ENCODE measurements at places on chromosomes 16 and 17.

- no peak for DNase-seq
Observed at GRCh38 chr16:80231888-80232287, 308.9 kb upstream of the DYNLRB2 start.

GRCh38 chr16:86953631-86954391 is 363.4 kb downstream of the C16orf95 start:
- no peak for DNase-seq

DNA sequence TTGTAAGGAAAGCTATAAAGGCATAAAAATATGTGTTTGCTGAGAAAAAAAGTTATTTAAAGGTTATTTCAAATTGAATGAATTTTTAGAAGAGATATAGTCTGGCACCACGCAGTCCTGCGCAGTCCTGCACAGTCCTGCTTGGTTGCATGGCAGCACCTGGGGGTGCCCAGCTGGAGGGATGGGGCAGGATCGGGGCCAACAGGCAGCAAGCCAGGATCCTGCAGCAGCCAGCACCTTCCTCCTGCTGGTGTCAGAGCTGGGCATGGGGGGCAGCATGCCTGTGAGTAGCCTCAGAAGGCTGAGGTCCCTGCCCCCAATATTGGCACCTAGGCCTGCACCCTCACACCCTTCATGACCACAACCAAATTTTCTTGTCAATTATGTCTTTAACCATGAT is 46.0 kb downstream of the GLG1 start:
- no peak for DNase-seq

DNA sequence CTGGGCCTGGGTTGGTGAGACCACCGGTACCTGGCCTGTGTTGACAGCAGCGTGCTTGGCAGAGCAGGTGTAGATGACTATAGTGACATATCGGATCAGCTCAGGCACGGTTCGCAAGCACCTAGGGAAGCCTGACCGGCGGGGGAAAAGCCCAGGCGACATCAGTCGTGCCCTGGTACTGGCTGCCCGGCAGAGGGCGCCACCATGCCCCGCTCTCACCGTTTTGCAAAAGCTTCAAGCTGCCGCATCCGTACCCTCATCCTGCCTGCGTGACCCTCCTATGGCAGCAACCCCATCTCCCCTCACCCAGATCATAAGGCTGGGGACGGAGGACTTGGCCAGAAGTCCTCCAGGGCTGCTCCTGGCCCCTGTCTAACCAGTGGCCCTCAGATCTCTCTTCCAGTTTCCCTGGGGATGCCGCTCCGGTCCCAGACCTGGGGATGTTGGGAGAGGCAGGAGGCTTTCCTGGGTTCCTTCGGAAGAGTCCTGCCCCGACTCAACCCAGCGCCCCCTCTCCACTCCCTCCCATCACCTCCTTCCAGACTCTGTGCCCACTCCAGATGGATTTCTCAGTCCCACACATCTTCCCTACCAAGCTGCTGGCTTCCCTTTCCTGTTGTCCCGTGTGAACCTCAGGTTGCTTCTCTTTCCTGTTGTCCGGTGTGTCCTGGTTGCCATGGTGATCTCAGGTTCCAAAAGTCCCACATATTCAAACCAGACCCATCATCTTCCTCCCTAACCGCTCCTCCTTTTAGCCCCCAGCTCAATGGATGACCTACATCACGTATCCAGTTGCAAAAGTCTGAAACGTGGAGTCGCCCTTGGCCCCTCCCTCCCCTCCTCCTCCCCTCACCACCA is 13.7 kb downstream of the ALOX12B start:
- peak; percentile 35 for DNase-seq

GRCh38 chr17:33381201-33381600 is 88.1 kb upstream of the ASIC2 start:
- no peak for DNase-seq

DNA sequence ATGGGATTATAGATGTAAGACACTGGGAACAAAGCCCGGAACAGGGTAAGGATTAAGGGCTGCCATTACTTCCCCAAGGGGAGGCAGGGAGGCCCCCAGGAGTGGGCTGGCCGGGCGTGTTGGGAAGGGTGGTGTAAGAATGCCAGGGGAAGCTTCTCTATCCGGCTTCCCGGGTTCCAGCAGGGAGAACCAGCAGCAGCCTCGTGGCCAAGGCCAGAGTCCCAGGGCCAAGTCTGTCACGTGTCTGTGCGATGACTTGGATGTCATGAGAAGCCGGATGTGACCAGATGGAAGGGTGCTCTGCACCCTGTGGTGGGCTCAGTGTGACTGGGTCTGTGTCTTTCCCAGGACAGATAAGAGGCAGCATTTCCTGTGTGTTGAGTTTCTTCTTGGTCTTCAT is 52.1 kb downstream of the SCNN1B start:
- DNase-seq = no peak

- no peak for DNase-seq
Observed at GRCh38 chr16:17233318-17234002, 237.3 kb downstream of the XYLT1 start.

DNA sequence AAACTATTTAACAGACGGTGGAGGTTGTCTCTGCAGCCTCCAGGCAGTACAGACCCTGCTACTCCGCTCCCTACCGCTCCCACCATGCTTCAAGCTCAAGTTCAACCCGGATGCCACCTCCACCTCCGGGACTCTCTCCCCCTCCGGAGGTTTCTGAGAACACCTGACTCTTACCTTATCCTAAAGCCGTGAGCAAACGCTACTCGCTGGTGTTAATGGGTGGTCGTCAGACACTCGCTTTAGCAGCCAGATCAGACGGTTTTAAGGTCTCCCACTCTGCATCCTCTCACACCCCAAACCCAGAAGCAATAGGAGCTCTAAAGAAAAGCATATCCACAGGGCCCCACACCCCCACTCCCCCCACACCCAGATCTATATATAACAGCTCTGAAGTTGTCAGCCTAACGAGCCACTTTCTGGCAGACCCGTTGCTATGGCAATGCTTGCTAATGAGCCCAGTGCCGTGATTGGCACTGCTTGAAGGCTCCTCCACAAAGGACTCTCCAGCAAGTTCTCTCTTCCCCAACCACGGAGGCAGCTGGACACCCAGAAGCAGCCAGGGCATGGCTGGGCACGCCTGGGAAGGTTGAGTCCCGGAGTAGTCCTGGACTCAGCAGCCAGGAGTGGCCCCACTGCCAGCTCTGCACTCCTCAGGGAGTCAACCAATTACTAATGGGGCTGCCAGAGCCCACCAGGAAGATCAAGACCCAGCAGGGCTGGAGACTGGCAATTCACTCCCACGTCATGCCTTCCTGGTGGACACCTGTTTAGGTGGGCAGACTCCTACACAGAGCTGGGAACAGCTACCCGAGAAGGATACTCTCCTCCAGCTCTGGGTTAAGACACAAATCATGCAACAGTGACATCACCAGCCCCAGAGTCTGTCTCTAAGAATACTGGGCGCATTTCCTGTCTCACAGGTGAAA is 121.2 kb upstream of the RCVRN start:
- DNase-seq = peak; percentile 13

- no peak for DNase-seq
Observed at GRCh38 chr17:40836020-40836419, 13.6 kb upstream of the KRT10 start.

- no peak for DNase-seq
Observed at GRCh38 chr16:14321542-14321941, 250.4 kb downstream of the MRTFB start.

- DNase-seq = no peak
Observed at GRCh38 chr17:62627904-62628633, 599 bp downstream of the MRC2 start.

DNA sequence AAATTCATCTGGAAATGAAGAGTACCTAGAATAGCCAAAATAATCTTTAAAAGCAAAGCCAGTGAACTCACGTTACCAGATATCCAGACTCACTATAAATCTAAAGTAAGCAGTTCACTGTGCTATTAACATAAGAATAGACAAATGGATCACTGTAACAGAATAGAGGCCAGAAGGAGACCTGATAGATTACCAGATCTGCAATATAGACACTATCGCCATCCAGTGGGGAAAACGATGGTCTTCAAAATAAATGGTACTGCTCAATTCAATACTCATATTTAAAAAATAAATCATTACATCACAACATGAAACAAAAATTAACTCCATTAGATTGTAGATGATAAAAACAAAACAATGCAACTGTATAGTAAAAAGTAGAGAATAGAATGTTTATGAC is 158.6 kb upstream of the CDH8 start:
- no peak for DNase-seq

GRCh38 chr16:83968306-83968851 is 335 bp downstream of the NECAB2 start:
- DNase-seq = no peak

DNA sequence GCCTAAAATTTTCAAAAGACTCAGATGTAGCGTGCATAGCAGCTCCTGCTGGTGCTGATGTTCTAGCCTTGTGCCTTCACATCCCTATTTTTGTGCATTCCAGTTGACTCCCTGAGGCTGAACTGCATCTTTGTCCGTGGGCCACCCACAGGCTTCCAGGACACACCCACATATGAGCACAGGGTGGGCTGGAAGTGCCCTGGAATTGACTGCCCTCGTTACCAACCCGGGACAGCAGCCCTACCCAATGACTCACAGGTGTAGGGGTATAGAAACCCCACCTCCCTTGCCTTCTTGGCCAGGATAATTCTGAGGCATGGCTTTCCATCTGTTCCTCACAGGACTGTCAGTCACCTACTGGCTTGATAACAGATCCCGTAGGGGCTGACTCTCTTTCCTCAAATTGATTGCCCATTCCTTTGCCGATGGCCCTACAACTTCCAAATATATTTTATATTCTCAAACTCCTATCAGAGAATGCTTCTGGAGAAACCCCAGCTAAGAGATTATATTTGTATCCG is 65.9 kb upstream of the CDH13 start:
- no peak for DNase-seq

DNA sequence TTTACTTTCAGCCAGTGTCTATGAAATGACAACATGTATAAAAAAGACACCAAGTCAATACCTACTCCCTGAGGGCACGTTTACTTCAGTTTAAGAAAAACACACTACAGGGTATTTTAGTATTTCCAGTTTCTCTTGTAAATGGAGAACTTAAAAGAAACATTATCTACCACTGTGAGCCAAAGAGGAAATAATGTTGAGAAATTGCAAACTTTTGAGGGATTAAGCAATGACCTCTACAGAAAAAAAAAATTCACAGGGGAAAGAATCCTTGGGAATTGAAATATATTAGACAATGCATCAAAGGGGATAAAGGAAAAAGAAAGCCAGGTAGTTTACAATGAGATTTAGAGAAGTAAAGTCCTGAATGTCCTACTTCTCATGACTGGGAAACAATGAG is 126.0 kb downstream of the KCNJ2 start:
- no peak for DNase-seq

- DNase-seq = no peak
Observed at GRCh38 chr17:1464186-1464585, 8.2 kb upstream of the CRK start.

GRCh38 chr17:64080174-64080618 is 49.7 kb downstream of the ERN1 start:
- DNase-seq = no peak

DNA sequence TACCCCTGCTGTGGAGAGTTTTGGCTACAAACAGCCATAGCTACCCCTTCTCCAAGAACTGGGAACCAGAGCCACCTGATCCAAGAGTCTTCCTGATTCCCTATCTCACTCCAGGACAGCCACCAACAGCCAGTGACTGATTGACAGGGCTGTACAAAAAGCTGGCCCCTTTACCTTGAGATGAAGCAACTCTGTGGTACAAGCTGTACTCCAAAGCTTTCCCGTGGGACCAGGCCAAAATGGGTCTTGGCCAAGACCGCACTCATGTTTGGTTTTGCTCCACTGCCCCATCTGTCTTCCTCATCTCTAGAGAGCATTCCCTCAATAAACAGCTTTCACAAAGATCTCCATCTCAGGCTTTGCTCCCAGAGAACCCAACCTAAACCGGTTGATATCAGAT is 43.6 kb downstream of the RNF157 start:
- DNase-seq = no peak

DNA sequence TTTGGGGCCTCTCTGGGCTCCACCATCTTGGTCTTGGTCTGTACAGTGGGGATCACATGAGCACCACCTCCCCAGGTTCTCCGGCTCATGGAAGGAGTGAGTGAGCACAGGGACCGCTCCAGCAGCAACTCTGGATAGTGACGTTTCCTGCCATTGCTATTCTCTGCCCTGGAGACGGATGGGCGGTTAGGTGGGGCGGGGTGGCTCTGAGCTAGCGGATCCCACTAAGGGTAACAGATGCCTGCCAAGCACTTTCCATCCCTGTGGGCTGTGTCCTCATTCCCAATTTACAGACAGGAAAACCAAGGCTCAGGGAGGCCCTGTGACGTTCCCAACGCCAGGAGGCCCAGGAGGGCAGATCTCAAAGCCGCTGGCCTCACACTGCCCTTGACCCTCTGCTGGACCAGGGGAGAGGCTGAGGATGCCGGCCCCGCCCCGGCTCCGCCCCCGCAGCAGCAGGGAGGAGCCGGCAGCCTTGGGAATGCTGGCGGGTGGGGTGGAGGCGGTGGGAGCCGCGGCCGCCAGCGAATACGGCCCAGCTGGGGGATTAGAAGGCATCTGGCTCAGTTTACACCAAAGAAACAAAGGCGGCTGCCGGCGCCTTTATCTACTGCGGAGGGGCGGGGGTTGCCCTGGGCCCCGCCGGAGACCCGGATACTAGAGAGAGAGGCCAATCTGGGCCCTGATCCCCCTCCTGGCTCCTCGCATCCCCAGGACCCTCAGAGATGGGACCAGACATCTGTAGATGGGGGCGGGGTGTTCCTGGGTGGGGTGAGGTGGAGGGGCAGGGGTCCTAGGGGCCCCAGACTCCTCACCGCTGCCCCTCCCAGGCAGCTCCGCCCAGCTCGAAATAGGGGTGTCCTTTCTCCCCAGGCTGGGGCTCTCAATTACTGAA is 122.3 kb upstream of the CIBAR2 start:
- no peak for DNase-seq

- DNase-seq = no peak
Observed at GRCh38 chr17:74831444-74832146, 28.1 kb downstream of the GRIN2C start.

- no peak for DNase-seq
Observed at GRCh38 chr16:12131755-12132154, 155.2 kb downstream of the SNX29 start.
